ENCODE measurements at places on chromosomes 2 and 18. TPM values are rescaled to one million over a fixed set of nuclear protein-coding genes. Genes with fewer than 3 reads are reported as not detected.

GRCh38 chr2:78845664-78846185 lies 179.8 kb upstream of the REG3G start:
- DNase-seq: no peak

DNA sequence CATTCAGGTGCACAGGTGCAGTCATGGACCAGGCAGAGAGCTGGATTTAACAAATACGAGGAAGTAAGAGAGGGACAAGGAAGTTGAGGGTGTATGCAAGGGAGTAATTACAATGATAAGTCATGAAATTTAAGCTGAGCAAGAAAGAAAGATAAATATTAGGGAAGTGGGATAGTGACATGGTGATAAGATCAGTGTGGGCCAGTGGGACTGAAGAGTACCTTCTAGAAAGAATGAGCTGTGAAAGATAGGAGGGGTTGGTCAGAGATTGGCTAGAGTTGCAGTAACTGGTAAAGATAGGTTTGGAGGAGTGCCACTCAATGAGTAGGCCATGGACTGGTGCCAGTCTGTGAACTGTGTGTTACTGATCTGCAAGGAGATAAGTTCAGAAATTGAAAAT lies 200.8 kb upstream of the SIX3 start:
- peak; percentile 25 for DNase-seq

- DNase-seq: no peak
Measured at GRCh38 chr2:232632229-232632903, 1.0 kb upstream of the EFHD1 start.

The NPAS2 gene
- total RNA-seq: 22.8 TPM

The CD302 gene
- 129 TPM for total RNA-seq
